ENCODE measurements at places on chromosomes 11 and 22.

DNA sequence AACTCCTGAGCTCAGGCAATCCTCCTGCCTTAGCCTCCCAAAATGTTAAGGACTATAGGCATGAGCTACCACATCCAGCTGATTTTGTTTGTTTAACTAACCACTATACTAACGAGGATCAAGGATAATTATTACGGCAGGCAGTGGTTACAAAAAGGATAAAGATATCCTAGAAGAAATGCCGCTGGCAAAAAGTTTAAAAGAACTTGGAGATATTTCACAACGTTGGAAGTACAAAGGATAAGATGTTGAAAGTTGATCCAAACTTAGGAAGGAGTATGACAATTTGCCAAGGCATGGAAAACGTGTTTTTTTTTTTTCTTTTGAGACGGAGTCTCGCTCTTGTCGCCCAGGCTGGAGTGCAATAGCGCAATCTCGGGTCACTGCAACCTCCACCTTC, 13.4 kb downstream of the AP5B1 start:
- DNase-seq = no peak

- no peak for DNase-seq
These were observed 108.4 kb downstream of the FAT3 start for GRCh38 chr11:92332986-92333385.

GRCh38 chr22:36151006-36151595, 9.5 kb downstream of the APOL3 start:
- no peak for DNase-seq

- DNase-seq = no peak
These were observed 4.2 kb downstream of the CHORDC1 start for GRCh38 chr11:90218606-90219005.

DNA sequence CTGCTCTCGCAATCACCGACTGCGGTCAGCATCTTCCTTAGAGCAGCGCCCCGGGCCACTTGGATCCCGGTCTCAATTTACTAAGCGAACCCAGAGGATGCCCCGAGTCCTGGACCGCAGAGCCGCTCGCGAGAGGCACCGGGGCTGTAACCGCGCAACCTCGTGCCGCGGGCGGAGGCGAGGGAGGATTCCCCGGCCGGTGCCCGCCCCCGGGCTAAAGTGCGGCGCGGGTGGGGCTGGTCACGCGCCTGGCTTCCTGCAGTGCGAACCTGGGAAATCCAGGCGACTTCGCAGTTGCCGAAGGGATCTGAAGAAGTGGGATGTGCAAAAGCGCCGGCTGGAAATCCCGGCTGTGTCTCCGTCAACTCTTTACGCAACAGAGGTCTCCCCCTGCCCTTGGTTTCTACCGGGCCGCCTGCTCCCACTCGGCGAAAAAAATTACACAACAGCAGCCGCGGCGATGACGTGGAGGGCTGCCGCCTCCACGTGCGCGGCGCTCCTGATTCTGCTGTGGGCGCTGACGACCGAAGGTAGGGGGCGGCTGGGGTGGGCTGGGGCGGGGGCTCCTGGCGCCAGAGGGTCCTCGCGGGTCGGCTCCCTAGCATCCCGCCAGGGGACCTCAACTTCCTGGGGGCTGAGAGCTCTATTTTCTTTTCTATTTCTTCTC, at the start of gene NCR3LG1:
Gene NCR3LG1 (plus strand): TSS at position 291 of the 667 bp plus-strand sequence. CDS start 170 bp downstream, at position 461.
- DNase-seq = peak; percentile 80

Measured in HL-60 (cell line).